Left colon (tissue), 2 donors: ENCODE measurements at places on chromosomes 12 and 14.

GRCh38 chr12:19287302-19287701 is 152.0 kb upstream of the AEBP2 start:
- DNase-seq = no peak

DNA sequence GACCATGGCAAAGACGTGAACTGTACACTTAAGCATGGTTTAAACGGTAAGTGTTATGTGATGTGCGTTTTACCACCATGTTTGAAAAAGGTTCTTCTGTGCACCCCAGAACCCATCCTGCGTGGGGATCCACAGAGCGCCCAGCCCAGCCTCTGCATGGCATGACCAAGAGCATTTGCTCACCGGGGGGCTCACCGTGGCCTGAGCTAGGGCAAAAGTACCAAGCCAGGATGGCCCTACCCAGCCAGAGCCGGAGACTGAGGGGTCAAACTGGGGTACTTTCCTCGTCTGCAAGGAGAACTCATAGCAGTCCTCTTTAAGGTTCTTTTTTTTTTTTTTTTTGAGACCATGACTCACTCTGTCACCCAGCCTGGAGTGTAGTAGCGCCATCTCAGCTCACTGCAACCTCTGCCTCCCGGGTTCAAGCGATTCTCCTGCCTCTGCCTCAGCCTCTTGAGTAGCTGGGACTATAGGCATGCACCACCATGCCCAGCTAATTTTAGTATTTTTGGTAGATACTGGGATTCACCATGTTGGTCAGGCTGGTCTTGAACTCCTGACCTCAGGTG is 16.4 kb upstream of the ANKRD9 start:
- DNase-seq = no peak

GRCh38 chr12:24754690-24755638 is 193.9 kb downstream of the BCAT1 start:
- DNase-seq = no peak

DNA sequence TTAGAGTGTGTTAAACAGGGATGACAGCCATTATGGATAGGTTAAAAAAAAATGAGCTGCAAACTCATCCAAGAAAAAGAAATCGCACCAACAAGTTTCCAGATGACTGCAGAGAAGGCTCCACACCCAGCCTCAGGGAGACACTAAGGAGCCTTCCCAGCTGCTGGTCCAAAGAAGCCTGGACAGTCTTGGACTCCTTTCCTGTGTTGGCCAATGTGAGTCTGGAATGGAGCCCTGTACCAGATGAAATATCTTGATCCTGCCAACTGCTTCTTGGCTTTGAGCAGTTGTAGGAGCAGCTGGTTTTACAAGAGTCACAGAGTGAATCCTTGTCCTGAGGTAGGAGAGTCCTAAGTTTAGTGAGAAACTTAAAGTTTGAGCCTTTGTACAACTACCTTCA is 44.5 kb downstream of the SLC38A1 start:
- DNase-seq = no peak

DNA sequence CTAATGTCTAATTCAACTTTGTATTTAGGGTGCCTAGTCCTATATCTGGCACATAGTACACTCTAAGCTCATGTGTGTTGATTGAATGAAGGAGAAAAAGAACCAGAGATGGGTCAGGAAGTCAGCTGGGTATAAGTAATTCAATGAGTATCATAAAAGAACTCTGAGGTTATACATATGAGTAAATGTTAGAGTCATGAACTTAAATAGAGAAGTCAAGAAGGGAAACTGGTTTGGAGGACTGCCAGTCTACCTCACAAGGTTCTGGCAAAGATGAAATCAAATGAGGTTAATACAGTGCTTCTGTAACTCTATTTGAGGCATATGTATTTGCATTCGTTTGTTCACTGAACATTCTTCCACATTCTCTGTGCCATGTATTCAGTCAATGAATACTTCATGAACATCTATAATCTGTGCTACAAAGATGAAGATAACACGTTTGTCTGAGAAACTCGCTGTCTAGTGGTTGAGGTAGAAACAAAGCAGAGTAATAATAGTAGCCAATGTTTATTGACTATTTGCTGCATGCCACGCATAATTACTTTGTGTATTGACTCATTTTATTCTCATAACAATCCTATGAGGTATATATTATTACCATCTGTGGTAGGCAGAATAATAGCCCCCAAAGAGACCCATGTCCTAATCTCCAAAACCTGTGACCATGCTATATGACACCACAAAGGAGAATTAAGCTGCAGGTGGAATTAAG is 88.9 kb downstream of the PTGER2 start:
- DNase-seq = no peak

- no peak for DNase-seq
Measured at GRCh38 chr12:95673576-95673975, 117.0 kb downstream of the NTN4 start.

DNA sequence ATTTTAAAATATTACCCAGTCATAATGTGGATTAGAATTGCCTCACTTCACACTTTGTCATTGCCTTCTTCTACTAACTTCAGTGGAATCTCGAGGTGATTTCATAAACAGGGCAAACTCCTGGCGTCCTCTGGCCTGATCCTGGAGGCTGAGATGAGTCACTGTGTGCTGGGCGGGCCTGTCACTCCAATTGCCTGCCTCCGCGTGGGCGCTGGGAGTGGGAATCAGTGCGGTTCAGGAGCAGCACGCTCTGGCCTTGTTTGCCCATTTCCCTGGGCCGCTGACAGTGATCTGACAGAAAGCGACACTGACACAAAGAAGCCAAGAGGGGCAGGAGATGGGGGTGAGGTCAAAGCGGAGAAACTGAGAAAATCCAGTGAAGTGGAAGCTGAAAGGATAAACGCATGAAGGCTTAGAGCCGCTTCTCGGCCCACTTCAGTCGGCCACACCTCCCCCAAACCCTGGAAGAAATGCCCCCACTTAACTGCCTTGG is 29.7 kb downstream of the LGR5 start:
- DNase-seq = no peak
